ENCODE measurements at places on chromosomes 1 and 21. TPM values are rescaled to one million over a fixed set of nuclear protein-coding genes. Genes with fewer than 3 reads are reported as not detected.
A peak's percentile ranks its signal among the peaks of the same experiment; 100 is the strongest.

DNA sequence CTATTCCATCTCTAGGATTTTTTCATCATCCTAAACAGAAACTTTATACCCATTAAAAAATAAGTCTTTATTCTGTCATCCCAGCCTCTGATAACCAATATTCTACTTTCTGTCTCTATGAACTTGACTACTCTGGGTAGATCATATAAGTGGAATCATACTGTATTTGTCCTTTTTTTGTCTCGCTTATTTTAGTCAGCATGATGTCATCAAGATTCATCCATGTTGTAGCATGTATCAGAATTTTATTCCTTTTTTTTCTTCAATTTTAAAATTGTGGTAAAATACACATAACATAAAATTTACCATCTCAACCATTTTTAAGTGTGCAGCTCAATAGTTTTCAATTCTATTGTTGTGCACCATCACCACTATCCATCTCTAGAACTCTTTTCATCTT is 90.0 kb downstream of the SYT14 start:
- no peaks in the 10 kb centered on the region for H3K27me3 ChIP-seq
- H3K36me3 ChIP-seq = no peaks in the 10 kb centered on the region
- no peak overlapping the region for H3K27ac ChIP-seq
- no peaks in the 10 kb centered on the region for H3K4me1 ChIP-seq
- no peak overlapping the region for H3K4me3 ChIP-seq

DNA sequence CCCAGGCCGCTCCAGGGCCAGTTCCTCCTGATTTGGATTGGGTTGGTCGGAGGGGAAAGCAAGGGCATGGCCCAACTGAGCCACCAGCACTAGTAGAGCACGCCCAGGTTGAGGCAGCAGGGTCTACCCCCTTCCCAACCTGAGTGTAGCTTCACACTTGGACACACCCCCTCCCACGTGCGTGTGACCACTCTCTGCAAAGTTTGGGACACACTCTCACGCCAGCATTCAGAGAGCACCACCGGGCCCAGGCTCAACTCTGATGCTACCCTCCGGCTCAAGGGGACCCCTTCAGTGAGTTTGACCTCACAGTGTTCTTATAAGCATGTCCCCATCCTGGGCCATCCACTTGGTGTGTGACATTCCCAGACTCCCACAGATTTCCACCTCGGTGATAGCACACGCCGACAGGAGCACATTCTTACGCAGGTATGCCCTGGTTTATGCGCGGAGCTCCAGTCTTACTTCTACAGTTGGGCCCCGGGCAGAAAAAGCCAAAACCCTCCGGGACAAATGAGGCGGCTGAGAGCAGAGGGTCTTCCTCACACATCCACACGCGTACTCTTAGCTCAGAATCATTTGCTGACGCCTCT is 3.0 kb upstream of the DMRTA2 start:
- no peak overlapping the region for H3K4me3 ChIP-seq
- peaks cover 100% of the 10 kb centered on the region for H3K27me3 ChIP-seq

DNA sequence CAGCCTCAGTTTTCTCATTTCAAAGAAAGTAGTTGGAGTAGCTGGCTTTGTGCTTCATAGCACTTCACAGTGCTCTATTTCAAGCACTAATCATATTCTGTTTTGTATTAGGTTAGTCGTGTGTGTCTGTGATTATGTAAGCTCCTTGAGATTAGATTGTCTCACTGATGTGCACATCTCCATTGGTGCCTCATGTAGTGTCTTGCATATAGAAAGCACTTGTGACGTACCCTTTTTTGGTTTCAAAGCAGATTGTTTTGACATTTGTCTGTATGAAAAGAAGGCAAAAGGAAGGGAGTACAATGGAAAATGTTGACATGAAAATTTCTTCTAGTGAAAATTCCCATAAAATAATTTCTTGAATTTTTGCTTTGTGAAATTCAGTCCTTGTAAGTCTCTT is 13.9 kb downstream of the BTBD8 start:
- no peaks in the 10 kb centered on the region for H3K4me1 ChIP-seq
- no peak overlapping the region for H3K27ac ChIP-seq
- no peak overlapping the region for H3K4me3 ChIP-seq
- no peaks in the 10 kb centered on the region for H3K36me3 ChIP-seq

DMRTA2 gene
- 0.16 TPM for total RNA-seq

DNA sequence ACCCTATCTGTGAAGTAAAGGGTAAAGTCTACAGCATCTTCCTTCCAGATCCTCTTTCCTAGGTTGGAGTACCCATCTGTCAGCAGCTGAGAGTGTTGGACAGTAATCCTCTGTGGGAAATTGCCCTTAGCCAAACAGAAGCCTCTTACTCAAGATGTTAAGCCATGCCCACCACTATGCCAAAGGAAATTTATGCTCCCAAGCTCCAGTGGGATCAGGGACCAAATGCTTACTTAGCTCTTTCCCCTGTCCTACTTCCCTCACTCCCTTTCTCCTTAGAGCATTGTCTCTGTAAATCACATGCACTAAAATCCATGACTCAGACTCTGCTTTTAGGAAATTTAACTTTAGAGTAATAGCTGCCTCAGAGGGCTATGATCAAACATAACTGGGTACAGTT is 254.0 kb downstream of the BRINP2 start:
- no peak for DNase-seq
- H3K27ac ChIP-seq = no peak overlapping the region
- no peaks in the 10 kb centered on the region for H3K27me3 ChIP-seq
- H3K4me3 ChIP-seq = no peak overlapping the region
- H3K36me3 ChIP-seq = no peaks in the 10 kb centered on the region

DNA sequence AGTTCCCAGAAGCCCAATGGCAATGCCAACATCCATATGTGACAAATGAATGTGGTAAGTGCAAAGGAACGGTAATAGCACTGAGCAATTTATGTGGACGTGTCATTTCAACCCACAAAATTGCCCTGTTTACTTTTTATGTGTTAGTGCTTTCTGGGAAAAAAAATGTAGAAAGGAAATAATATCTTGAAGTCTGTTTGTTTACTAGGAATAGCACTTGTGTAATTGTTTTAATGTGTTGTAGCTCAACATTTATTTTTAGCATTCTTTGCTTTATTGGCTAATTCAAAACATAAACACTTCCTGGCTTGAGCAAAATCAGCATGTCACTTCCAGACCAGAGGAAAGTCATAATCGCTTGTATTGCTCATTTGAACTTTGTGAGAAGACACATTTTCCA is 224.8 kb upstream of the KCNK2 start:
- H3K27ac ChIP-seq = peak overlapping the region; percentile 12
- H3K4me1 ChIP-seq = no peaks in the 10 kb centered on the region
- H3K36me3 ChIP-seq = no peaks in the 10 kb centered on the region
- no peaks in the 10 kb centered on the region for H3K27me3 ChIP-seq
- DNase-seq = no peak

GRCh38 chr1:13965770-13966398 is 265.9 kb downstream of the PRDM2 start:
- H3K27ac ChIP-seq = no peak overlapping the region
- no peaks in the 10 kb centered on the region for H3K36me3 ChIP-seq
- H3K27me3 ChIP-seq = no peaks in the 10 kb centered on the region

DNA sequence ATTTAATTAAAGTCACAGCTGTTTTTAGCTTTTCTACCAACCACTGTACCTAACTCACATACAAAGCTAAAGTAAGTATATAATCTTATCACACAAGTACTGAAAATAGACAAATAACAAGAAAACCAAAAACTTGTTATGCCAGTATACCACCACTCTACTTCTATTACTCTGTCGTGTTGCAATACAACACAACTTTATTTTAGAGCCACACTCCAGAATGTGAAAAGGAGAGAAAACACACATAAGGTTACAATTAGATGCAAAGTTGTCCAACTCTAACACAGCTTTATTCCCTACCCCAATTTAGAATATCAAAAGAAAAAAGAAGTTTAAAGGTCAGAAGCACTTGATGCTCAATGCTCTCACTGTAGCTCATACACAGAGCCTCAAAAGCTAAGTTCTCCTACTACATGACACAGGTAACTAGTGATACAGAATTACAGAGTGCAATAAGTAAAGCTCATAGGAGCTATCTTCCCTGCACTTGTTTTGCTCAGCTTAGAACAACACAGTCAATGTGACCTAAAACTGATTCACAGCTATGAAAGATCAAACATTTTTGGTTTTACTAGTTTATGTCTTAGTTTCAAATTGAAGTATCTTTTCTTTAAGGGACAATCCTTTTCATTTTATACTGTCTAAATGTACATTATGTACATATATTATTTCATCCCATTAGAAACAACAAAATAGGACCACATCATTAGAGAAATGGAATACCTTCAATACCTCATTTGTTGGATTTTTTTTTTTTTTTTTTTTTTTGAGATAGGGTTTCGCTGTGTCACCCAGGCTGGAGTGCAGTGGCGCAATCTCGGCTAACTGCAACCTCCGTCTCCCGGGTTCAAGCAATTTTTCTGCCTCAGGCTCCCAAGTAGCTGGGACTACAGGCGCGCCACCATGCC is 29.2 kb downstream of the EYA3 start:
- H3K27me3 ChIP-seq = no peaks in the 10 kb centered on the region
- no peak for DNase-seq
- no peak overlapping the region for H3K4me3 ChIP-seq
- H3K4me1 ChIP-seq = no peaks in the 10 kb centered on the region
- H3K36me3 ChIP-seq = no peaks in the 10 kb centered on the region

- peaks cover 3% of the 10 kb centered on the region for H3K36me3 ChIP-seq
- no peaks in the 10 kb centered on the region for H3K4me1 ChIP-seq
- no peak overlapping the region for H3K4me3 ChIP-seq
These were observed 88.4 kb downstream of the NID1 start for GRCh38 chr1:235976490-235976889.

GRCh38 chr1:216749232-216749631 is 26.0 kb upstream of the ESRRG start:
- no peak overlapping the region for H3K27ac ChIP-seq
- no peak for DNase-seq
- no peak overlapping the region for H3K4me3 ChIP-seq
- no peaks in the 10 kb centered on the region for H3K27me3 ChIP-seq
- no peaks in the 10 kb centered on the region for H3K4me1 ChIP-seq
- no peaks in the 10 kb centered on the region for H3K36me3 ChIP-seq

- no peaks in the 10 kb centered on the region for H3K4me1 ChIP-seq
- H3K4me3 ChIP-seq = no peak overlapping the region
These were observed 76.0 kb downstream of the PAPPA2 start for GRCh38 chr1:176539018-176539417.

DNA sequence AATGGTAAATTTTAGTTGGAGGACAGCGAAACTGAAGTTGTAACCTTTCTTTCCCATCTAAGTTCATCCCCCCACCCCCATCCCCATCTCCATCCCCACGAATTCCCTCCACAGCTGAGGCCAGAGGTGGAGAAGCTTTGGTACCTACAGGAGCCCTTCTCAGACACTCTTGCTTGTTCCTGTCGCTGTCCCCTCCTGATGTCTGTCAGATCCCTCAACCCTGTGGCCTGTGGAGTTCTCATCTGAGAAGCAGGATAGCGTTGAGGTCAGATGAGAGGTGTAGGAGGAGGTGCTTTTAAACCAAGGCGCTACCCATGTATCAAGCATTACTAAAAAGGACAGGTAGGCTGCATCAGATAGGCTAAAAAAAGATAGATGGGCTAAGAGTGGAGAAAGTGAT is 769 bp downstream of the NTPCR start:
- no peaks in the 10 kb centered on the region for H3K4me1 ChIP-seq
- no peaks in the 10 kb centered on the region for H3K27me3 ChIP-seq
- H3K27ac ChIP-seq = peak overlapping the region; percentile 88
- H3K4me3 ChIP-seq = peak overlapping the region; percentile 87
- no peak for DNase-seq

TSSK3 gene
- total RNA-seq = 1.4 TPM

LCE2C gene
- not detected for total RNA-seq

DNA sequence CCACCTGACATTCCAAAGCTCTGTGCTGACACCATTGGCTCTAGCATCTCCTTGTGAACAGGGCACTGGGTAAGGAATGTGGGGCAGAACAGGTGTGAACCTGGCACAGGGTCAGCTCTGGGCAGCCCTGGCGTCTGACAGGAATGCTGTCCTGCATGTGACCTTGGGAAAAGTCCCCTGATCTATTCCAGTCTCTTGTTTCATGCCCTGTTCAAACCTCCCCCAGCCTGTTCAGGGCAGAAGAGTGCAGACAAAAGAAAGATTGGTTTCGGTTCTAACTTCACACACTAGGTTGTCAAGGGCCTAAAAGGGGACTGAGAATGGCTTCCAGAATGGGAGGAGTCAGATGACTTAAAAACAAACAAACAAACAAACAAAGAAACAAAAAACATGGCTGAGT is 27.6 kb upstream of the SDHB start:
- peaks cover 5% of the 10 kb centered on the region for H3K4me1 ChIP-seq
- H3K4me3 ChIP-seq = no peak overlapping the region
- H3K36me3 ChIP-seq = no peaks in the 10 kb centered on the region
- H3K27me3 ChIP-seq = no peaks in the 10 kb centered on the region
- H3K27ac ChIP-seq = peak overlapping the region; percentile 36

DNA sequence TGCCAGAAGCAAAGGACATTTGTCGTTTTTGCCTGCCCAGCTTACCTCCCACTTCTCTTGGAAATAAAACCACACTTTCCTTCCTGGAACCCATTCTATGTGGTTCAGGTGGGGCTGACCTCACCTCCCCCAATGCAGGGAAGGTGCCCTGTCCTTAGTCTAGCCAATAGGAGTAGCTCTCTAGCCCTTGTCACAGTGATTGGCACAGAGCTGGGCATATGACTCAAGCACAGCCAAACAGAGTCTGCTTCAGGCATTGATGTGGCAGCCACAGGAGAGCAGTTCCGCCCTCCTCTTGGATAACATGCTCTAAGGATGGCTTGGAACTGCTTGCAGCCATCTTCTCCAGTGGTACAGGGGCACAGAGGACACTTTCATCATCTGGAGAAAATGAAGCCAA is 134.0 kb downstream of the LRIG2 start:
- H3K4me3 ChIP-seq = no peak overlapping the region
- H3K27me3 ChIP-seq = no peaks in the 10 kb centered on the region
- H3K27ac ChIP-seq = peak overlapping the region; percentile 62

HES2 gene
- 3.6 TPM for total RNA-seq

DNA sequence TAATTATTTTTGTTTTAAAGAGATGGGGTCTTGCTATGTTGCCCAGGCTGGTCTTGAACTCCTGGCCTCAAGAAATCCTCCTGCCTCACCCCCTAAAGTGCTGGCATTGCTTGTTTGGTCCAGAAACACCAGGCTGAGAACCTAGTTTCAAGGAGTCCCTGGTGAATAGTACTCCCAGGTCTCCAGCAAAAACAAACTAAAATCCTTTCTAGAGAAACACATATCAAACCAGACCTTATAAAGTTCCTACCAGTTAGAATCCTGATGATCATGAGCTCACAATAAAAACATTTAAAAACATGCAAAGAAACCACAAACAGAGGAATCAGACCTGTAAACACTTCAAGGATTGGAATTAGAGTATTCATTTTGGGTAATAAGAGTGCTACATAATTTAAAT is 34.4 kb upstream of the PADI1 start:
- H3K4me3 ChIP-seq = no peak overlapping the region
- no peak for DNase-seq
- H3K27me3 ChIP-seq = no peaks in the 10 kb centered on the region
- no peak overlapping the region for H3K27ac ChIP-seq
- H3K4me1 ChIP-seq = no peaks in the 10 kb centered on the region

All from breast epithelium (tissue), 4 donors.